T-helper 1 cell treated with Interleukin-12 subunit alpha and Interleukin-12 subunit beta and Interleukin-4 antibody, amounts not matched to agents 30 ng/mL and 1 ng/mL, for 36 hours (primary cell): ENCODE measurements at places on chromosomes 2 and 18. TPM values are rescaled to one million over a fixed set of nuclear protein-coding genes. Genes with fewer than 3 reads are reported as not detected.

IL36RN gene
- not detected in 2 replicates for total RNA-seq

MERTK gene
- 0.29 TPM in 2 replicates for total RNA-seq

REG3G gene
- total RNA-seq = not detected in 2 replicates

G6PC2 gene
- not detected in 2 replicates for total RNA-seq
